ENCODE measurements at places on chromosomes 1 and 21.

GRCh38 chr21:35169574-35169973 lies 120.5 kb upstream of the RUNX1 start:
- no peak for DNase-seq

DNA sequence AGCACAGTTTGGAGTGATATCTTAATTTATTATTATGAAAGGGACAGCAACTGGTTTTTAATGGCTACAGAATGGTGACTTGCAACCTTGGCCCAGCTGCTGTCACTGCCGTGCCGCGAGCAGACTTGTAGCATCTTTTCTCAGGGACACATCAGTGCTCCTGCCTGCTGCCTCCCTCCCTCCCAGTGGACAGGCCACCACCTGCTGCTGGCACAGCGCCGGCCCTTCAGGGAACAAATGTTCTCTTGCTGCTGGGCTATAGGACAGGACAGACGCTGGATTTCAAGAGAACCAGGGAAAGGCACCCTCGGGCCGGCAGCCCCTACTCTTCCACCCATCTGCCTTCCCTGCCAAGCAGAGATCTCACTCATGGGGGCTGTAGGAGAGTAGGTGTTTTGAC lies 413.8 kb upstream of the NFIA start:
- DNase-seq, result no peak

DNA sequence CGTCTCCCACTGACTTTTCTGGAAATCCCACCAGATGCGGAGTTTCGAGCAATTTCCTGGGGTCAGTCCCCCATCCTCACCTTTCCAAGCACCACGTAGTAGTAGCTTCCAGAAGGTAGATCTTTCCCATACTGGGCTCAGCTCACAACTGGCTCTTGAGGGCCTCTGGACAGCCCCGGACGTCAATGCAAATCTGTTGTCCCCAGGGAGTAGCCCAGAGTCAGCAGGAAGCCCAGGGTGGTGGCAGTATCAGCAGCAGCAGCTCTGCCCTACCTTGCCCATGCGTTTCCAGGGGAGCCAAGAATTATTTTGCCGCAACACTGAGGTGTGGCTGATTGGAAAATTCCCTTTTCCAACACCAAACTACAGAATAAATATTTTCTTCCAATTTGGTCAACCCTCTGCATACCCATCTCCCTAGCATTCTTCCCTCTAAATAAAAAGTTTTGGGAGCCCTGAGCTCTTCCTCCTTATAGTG lies 70.3 kb downstream of the CD46 start:
- no peak for DNase-seq

DNA sequence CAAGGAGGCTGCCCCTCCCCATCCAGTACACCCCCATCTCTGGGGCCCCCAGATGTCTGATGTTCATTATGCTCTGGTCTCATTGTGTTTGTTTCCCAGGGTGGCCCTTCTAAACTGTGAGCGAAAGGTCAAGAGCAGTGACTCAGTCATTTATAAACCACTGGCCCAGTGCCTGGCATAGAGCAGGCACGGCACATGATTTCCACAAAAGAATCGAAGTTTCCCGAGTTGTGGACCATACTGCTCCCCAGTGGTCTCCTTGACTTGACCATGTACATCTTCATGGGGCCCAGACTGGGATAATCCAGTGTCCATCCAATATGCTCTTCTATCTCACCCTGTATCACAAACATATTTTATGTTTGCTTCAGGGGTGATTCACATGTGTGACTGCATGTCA lies 153.3 kb downstream of the NR5A2 start:
- no peak for DNase-seq

GRCh38 chr1:116762781-116763115 lies 8.5 kb downstream of the CD2 start:
- no peak for DNase-seq

DNA sequence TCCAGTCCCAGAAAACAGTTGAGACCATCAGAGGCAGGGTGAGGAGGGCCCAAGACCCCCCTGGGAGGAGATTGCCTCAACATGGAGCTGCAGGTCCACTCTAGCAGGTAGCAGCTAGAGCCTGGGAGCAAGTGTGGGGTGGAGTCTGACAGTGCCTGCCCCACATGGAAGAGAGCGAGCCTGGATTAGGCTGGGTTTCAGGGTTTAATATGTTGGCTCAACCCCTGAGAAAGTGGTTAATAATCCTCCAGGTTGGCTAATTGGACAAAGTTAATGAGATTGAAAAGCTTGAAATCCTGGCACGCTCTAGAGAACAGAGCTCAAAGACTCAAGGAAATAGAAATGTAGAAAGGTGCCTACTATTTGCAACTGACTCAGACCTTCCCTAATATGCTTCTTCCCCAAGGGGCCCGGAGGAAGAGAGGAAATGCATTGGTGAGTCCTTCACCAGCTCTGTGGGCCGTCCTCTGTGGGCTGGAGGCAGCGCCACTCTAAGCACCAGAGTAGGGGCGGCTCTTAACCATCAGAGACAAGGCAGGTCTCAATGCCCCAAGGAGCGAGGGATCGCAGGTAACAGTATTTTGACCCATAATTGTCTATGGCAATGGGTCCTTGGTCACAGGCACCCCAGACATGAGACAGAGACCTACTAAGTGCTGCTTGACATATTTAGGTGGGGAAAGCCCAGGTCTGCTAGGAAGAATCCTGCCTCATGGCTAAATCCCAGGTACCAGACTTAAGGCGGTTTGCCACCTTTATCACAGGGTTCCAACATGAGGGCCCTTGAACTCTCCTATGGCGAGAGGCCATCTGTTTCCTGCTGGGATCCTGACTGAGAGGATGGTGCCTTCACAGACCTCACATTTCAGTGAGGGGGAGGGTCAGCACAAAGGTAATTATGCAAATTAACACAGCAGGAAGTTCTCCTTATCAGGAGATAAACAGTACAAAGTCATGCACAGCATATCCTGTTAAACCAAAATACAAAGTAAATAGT lies 33.8 kb downstream of the RSPH1 start:
- peak; percentile 60 for DNase-seq

GRCh38 chr1:210685295-210685650 lies 356.6 kb downstream of the HHAT start:
- no peak for DNase-seq

Data from NCI-H1436 (cell line).